ENCODE measurements at places on chromosomes 3 and 15. TPM values are rescaled to one million over a fixed set of nuclear protein-coding genes. Genes with fewer than 3 reads are reported as not detected.

GRCh38 chr3:135136361-135137100, 341.5 kb downstream of the EPHB1 start:
- no peak for DNase-seq
- H3K36me3 ChIP-seq = no peaks in the 10 kb centered on the region
- H3K27me3 ChIP-seq = no peaks in the 10 kb centered on the region
- no peak overlapping the region for H3K27ac ChIP-seq
- no peak overlapping the region for H3K4me3 ChIP-seq

Gene TRIM42
- total RNA-seq = not detected

DNA sequence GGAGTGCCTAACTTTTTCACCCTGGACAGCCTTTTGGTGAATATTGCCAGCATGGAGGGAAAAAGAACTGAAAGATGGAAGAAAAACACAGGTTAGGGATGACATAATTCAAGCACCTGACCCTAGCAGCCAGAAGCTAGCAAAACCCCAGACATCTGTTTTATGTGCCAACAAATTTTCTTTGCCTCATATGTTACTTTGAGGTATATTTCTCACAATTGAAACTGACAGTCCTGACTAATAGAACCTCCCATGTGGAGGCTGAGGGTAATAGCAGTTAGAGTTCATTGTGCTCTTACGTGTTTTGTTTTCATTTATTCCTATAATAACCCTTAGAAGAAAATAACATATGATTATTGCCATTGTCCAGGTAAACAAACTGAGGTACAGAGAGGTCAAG, 71.5 kb upstream of the SLC25A26 start:
- no peaks in the 10 kb centered on the region for H3K4me1 ChIP-seq
- no peak overlapping the region for H3K4me3 ChIP-seq
- H3K27ac ChIP-seq = no peak overlapping the region
- H3K36me3 ChIP-seq = no peaks in the 10 kb centered on the region

Gene MME
- total RNA-seq = 0.06 TPM

DNA sequence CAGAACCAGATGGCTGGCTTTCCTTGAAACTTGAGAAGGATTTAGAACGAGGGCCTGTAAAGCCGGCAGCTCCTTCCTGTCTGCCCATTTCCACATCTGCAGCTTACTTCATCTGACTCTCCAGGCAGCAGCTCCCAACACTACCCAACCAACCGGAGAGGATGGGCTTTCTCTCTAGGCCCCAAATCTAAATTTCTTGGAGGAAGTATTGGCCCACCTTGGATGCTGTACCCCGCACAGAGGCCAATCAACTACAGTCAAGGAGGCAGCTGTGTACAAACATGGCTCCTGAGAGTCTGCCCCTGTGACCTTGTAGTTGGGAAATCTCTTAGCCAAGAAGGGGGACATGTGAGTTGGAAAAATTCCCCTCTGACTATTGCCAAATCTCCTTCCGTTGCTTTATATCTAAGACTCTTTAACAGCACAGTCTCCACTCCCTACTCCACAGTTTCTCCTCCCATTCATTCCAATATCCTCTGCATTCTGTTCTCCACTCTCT, 8.0 kb upstream of the ACAP2 start:
- peaks cover 14% of the 10 kb centered on the region for H3K4me1 ChIP-seq
- no peak overlapping the region for H3K4me3 ChIP-seq
- H3K36me3 ChIP-seq = peaks cover 5% of the 10 kb centered on the region
- DNase-seq = no peak
- H3K27ac ChIP-seq = no peak overlapping the region
- no peaks in the 10 kb centered on the region for H3K27me3 ChIP-seq

Gene GP9
- total RNA-seq = not detected

GRCh38 chr3:72627271-72627670, 221.0 kb downstream of the SHQ1 start:
- peak overlapping the region; percentile 76 for H3K27ac ChIP-seq
- peak overlapping the region; percentile 29 for H3K4me3 ChIP-seq
- peaks cover 2% of the 10 kb centered on the region for H3K36me3 ChIP-seq
- H3K4me1 ChIP-seq = peaks cover 29% of the 10 kb centered on the region
- no peak for DNase-seq

Gene PLSCR2
- total RNA-seq = not detected

DNA sequence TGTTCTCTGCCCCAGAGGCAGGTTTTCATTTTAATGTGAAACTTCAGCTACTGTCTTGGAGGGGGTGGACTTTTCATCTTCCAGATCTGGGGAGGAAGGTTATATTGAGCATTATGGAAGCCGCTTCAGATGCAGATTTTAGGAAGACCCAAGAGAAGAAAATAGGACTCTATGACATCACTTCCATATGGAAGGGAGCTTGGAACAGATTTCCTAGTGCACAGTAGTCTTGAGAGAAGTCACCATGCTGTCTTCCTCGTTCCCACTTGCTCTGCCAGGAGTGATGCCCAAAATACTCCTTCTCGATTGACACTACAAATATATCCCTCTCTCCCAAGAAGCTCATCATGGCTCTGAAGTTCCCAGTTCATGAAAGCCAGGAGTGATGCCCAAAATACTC, 197.2 kb downstream of the ATP10A start:
- H3K4me1 ChIP-seq = peaks cover 2% of the 10 kb centered on the region
- H3K4me3 ChIP-seq = no peak overlapping the region
- H3K27ac ChIP-seq = no peak overlapping the region
- no peaks in the 10 kb centered on the region for H3K36me3 ChIP-seq

Gene AHSG
- total RNA-seq = not detected

DNA sequence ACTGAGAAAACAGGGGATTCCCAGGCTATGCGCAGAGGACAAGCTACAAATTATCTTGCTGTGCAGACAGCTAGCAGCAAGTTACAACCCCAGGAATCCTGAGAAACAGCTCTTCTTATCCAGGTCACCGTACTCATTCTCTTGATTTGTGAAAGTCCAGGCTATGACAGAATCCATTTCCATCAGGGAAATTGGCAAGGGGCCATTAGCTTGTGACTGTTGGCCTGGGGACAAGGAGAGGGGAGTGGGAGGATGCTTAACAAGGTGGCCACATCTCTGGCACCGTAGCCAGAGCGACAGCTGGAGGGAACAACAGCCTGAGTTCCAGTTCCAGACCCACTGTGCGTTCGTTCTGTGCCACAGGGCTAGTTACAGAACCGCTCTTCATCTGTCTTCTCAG, 44.9 kb upstream of the PLXNA1 start:
- H3K27me3 ChIP-seq = peaks cover 4% of the 10 kb centered on the region
- no peak for DNase-seq
- no peaks in the 10 kb centered on the region for H3K36me3 ChIP-seq
- no peak overlapping the region for H3K4me3 ChIP-seq
- H3K27ac ChIP-seq = no peak overlapping the region
